Type B pancreatic cell (in vitro differentiated cells): ENCODE measurements at places on chromosomes 5 and 9.

DNA sequence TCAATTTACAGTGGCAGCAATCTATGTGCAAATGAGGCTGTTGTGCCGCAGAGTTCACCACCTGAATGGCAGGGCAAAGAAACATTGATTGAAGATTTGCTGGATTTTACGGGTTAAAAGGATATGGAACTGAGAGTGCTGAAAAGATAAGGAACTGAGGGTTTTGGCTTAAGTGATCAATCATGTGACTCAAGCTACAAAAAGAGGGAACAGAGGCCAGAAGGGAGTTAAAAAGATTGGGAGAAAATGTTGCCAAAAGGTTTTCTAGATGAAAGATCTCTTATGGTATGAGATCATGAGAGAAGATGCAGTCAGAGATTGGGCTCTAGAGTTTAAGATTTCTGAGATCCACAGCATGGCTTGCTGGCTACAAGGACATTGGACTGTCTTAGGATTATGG, 7.9 kb upstream of the RIMOC1 start:
- H3K27ac ChIP-seq = no peak overlapping the region
- no peak overlapping the region for H3K4me3 ChIP-seq
- no peaks in the 10 kb centered on the region for H3K36me3 ChIP-seq
- H3K27me3 ChIP-seq = peaks cover 29% of the 10 kb centered on the region
- H3K4me1 ChIP-seq = peaks cover 4% of the 10 kb centered on the region

- DNase-seq = no peak
- no peak overlapping the region for H3K27ac ChIP-seq
- H3K4me1 ChIP-seq = no peaks in the 10 kb centered on the region
- no peak overlapping the region for H3K4me3 ChIP-seq
- no peaks in the 10 kb centered on the region for H3K27me3 ChIP-seq
Observed at GRCh38 chr5:10018201-10019069, 231.3 kb downstream of the ATPSCKMT start.

DNA sequence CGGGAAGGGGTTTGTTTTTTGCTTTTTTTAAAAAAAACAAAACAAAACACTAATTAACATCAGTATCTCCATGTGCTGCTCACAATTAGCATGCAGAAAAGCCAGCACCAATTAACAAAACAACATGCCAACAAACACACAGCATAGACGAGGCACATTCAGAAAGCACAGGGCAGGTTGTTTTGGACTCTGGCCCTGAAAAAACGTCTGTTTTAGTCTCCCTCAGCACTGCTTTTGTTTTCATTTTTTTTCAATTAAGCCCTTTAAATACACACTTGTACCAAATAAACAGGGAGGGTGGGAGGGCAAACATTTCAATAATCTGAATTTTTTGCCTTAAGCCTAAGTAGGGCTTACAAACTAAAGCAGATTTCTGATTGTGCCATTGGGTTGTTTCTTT, 309.6 kb downstream of the DTWD2 start:
- H3K27ac ChIP-seq = no peak overlapping the region
- DNase-seq = no peak
- no peaks in the 10 kb centered on the region for H3K36me3 ChIP-seq
- H3K4me1 ChIP-seq = peaks cover 6% of the 10 kb centered on the region
- no peak overlapping the region for H3K4me3 ChIP-seq

DNA sequence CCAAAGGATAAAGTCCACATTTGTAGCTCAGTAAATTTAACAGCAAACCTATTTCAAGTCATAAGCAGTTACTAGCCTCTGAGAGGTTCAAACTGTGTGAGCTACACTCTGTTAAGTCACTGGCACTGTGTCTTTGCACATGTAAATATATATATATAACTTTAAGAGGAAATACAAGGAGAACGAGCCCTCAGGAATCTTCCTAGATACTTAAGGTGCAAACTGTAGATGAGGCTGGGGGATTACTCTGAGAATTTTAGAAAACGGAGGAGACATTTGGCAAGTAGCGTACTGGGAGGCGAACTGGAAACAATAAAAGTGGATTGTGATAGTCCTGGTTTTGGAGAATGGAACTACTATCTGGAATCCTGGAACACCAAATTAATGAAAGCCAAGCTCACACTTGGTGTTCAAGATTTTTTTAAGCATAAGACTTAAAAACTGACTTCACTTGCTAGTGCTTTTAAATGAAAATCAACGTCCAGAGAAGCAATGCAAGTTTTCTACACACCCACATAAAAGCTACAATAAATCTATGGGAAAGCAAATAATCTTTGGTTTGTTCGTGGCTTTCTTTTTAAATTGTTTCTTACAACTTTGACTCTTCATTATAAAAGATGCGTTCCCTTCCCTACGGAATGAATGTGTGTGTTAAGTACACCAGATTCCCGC, 1057.0 kb upstream of the DMAC1 start:
- peak overlapping the region; percentile 75 for H3K27ac ChIP-seq
- H3K27me3 ChIP-seq = peaks cover 50% of the 10 kb centered on the region
- H3K4me3 ChIP-seq = peak overlapping the region; percentile 89
- no peak for DNase-seq
- peaks cover 34% of the 10 kb centered on the region for H3K4me1 ChIP-seq

DNA sequence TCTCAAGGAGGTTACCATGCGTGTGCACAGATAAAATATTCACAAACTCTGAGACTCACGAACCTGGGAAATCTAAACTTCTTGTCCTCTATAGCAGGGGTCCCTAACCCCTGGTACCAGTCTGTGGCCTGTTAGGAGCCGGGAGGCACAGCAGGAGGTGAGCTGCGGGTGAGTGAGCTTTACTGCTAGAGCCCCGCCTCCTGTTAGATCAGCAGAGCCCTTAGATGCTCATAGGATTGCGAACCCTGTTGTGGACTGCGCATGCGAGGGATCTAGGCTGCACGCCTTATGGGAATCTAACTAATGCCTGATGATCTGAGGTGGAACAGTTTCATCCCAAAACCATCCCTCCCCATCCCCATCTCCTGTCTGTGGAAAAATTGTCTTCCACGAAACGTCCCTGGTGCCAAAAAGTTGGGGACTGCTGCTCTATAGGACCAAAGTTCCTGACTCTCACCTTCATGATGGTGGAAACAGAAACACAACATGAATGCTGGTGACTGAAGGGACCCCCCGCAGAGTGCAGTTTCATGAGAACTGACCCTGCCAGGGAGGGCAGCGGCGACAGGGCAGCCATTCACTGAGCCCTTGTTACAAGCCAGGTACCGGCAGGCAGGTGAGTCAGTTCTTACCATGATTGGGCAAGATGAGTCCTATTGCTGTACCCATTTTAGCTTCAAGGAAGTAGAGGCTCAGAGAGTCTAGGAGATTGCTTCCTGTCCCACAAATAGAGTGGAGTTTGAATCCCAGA, 181.9 kb downstream of the RGS3 start:
- H3K27me3 ChIP-seq = peaks cover 3% of the 10 kb centered on the region
- peaks cover 23% of the 10 kb centered on the region for H3K4me1 ChIP-seq
- DNase-seq = no peak
- no peak overlapping the region for H3K27ac ChIP-seq
- H3K4me3 ChIP-seq = no peak overlapping the region

DNA sequence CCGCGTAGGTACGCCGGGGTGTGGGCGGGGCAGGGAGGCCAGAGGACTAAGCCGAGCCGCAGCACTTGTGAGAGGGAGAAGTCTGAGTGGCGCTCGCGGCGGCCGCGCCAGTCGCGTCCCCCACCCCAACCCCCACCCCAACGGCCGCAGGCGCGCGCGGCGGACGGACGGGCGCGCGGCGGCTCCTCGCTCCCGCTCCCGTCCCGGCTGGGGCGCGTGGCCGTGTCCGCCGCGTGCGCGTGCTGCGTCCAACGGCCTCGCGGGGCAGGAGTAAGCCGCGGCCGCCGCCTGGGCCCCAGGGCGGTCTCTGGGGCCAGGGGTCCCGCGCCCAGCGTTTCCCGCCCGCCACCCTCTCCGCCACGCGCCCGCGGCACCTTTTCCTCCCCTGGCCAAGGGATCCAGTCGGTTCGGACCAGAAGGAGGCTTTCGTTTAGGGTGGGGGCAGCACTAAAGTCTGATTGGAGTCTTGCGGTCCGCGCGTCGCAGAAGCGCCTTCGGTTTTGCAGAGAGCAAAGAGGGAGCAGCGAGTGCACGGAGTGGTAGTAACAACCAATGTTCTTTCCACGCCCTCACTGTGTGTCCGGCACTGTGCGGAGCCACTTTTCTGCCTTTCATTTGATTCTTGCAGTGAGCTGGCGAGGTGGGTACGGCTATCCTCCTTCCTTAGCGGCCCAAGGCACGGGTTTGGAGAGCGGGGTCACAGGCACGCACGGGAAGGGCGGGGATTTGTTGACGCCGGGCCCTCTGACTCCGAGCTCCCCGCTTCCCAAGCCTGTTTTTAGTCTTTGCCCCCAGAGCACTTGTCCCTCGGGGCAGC, 483 bp downstream of the G3BP1 start:
- no peaks in the 10 kb centered on the region for H3K27me3 ChIP-seq
- peak overlapping the region; percentile 76 for H3K27ac ChIP-seq
- peak overlapping the region; percentile 92 for H3K4me3 ChIP-seq
- DNase-seq = peak; percentile 78

DNA sequence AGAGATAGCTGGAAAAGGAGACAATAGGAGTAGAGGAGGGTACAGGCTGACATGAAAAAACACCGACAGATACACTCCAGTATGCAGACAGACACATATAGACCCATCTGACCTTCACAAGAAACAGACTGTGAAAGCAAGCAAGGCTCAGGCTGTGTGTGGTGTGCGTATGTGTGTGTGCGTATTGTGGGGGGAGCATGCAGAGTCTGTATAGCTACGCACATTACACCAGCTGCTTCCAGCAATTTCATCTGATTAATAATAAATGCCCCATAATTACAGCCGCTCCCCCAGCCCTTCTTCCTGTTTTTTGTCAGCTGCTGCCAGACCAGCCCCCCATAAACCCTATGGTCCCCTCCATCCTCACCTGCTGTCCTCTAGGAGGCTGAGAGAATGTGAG, 6.7 kb downstream of the CNTFR start:
- no peaks in the 10 kb centered on the region for H3K36me3 ChIP-seq
- no peak for DNase-seq
- peaks cover 72% of the 10 kb centered on the region for H3K4me1 ChIP-seq
- H3K27me3 ChIP-seq = peaks cover 90% of the 10 kb centered on the region
- H3K4me3 ChIP-seq = no peak overlapping the region

- H3K27ac ChIP-seq = no peak overlapping the region
- no peak for DNase-seq
Observed at GRCh38 chr5:44266882-44267576, 122.2 kb downstream of the FGF10 start.

GRCh38 chr9:27280860-27281259, 16.1 kb downstream of the EQTN start:
- H3K4me1 ChIP-seq = no peaks in the 10 kb centered on the region
- no peak overlapping the region for H3K4me3 ChIP-seq
- H3K27ac ChIP-seq = no peak overlapping the region
- H3K36me3 ChIP-seq = no peaks in the 10 kb centered on the region
- no peaks in the 10 kb centered on the region for H3K27me3 ChIP-seq

DNA sequence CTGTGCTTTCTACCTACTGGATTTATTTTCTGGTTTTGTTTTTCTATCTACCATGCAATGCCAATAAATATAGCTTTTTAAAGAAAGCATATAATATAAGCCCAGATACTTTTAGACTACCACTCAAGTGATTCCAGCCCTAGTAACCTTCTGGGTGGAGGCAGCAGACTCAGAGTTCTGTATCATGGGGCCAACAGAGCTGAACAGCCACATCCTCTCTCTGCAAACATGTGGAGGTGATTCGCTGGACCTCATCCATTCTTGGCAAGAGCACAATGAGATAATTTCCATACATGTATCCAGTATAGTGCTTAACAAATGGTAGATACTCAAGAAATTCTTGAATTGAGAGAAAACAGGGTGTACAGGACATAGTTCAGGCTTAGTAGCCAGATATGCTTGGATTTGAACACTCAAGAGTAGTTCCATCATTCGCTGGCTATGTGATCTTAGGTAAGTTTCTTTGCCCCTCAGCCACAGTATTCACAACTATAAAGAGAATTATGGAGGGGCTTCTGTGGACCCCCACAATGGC, 124.5 kb downstream of the ASTN2 start:
- H3K36me3 ChIP-seq = no peaks in the 10 kb centered on the region
- no peak for DNase-seq
- no peaks in the 10 kb centered on the region for H3K27me3 ChIP-seq
- H3K4me3 ChIP-seq = no peak overlapping the region

DNA sequence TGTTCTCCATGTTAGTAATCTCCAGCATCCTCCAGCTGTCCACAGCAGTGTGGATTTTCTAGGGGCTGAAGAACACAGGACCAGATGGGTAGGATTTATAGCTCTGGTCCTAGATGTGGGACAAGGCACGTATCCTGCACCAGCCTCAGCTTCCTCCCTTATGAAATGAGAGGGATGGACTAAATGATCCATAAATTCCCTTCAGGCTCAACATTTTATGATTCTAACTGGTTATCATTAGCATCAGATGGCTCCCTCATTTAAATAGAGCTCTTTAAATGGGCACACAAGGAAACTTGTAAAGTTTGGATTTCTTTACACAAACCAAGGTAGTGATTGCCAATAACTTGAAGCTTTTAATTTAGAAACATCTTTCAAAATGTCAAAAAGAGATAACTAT, 97.7 kb downstream of the ESM1 start:
- H3K27ac ChIP-seq = no peak overlapping the region
- no peak overlapping the region for H3K4me3 ChIP-seq
- H3K4me1 ChIP-seq = peaks cover 15% of the 10 kb centered on the region
- no peak for DNase-seq
- H3K36me3 ChIP-seq = peaks cover 6% of the 10 kb centered on the region

DNA sequence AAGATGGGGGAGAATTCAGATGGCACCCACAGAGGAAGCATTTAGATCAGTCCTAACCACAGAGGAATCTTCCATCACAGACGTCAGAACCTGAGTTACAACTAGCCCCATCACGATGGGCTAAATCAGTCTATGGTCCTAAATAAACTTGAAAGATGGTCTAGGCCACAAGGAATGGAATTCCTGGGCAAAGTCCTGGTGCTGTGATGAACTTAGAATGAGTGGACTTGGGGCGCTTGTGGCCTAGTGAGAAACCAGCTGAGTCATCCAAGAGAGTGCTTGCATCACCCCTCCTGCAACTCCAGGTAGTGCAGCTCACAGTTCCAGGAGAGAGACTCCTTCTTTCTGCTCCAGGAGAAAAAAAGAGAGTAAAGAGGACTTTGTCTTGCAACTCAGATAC, 722.9 kb upstream of the RGMB start:
- H3K36me3 ChIP-seq = no peaks in the 10 kb centered on the region
- H3K27ac ChIP-seq = no peak overlapping the region
- no peaks in the 10 kb centered on the region for H3K4me1 ChIP-seq
- H3K4me3 ChIP-seq = no peak overlapping the region
- H3K27me3 ChIP-seq = no peaks in the 10 kb centered on the region

DNA sequence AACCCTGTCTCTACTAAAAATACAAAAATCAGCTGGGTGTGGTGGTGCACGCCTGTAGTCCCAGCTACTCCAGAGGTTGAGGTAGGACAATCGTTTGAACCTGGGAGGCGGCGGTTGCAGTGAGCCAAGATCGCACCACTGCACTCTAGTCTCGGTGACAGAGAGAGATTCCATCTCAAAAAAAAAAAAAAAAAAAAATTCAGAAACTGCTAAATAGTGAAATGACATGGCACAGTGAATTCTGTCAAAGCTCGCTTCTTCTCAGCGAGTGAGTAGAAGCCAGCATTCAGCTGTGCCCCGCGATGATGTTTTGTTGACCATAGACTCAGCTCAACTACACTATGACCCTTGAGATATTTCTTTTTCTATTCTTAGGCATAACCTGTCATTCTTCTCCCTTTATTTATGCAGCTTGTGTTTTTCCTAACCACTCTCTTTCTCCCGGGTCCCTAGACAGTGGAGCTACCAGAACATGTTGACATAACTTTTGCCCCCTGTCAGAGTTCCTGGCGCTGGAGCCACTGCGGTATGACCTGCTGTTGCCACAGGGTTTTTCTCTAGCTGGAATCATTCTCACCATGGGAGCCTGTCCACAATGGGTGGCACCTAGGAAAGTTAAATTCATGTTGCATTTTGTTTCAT, 13.5 kb upstream of the IQGAP2 start:
- no peaks in the 10 kb centered on the region for H3K36me3 ChIP-seq
- no peak for DNase-seq
- peaks cover 45% of the 10 kb centered on the region for H3K4me1 ChIP-seq
- peak overlapping the region; percentile 55 for H3K4me3 ChIP-seq
- no peak overlapping the region for H3K27ac ChIP-seq
